ENCODE measurements at places on chromosomes 16 and 17.

DNA sequence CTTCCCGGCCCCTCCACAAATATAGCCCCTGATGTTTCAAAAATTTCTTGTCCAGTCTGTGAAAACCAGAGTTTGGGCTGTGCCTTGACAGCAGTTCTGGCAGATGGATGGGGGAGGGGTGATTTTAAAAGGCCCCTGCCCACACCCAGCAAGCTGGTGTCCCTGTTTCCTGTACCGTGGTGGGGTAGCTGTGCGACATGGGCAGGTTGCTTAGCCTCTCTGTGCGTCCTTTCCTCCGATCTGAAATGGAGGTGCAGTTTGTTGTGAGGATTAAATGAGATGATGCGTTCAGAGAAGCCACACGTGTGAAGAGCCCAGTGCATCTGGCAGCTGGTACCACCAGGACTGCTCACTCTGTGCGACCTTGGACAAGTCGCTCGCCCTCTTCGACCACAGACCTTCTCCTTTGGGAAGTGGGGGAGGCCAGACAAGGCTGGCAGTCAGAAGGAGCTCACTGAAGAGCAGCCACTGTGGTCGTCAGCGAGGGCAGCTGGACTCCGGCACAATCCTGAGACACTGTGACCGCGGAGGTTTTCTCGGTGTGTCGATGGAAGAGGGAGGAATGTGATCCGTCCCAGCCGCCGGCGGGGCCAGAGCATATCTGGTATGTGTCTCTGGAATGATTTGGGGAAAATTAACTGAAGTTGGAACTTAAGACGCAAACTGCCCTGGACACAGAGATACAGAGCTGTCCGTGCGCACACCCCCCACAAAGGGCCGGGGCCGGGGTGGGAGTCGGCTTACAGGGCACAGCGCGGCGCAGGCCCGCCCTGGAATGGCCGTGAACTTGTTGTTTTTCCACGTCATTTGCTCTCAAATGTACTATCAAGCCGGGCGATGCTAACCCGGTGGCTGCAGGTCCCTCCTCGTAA lies 721 bp upstream of the WFIKKN2 start:
- no peak for DNase-seq

DNA sequence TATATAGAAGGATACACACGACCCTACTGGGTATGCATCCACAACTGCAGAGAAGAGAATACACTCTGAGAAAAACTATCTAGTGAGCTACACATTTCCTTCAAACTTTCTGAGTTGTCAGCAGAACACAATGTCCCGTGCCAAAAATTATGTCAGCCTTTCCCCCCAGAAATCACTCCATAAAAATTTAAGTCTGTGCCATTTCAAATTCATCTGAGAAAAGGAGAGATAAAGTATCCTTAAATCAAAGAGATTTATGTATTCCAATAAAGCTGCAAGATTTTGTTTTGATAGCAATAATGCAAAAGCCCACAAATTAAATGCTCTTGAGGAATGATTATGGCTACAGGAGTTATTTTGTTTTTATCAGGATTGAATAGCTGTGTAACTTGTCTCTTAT lies 760.1 kb downstream of the CDH11 start:
- DNase-seq, result no peak

DNA sequence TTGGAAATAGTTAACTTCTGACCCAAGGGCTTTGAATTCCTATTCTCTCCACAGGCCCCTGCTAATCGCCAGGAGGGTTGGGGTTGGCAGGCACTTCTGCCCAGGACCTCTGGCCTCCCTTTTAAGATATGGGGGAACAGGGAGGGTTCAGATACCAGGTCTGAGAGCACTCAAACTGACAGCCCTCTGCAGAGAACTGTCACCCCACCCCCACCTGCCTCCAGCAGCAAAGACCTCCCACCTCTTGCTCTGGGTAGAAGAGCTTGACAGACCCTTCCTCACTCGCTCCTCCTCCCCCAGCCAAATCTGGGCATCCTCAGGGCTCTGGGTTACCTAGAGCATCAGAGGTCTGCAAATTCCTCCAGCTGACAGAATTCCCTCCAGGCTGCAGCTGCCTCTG lies 11.6 kb downstream of the CDH3 start:
- DNase-seq, result no peak

DNA sequence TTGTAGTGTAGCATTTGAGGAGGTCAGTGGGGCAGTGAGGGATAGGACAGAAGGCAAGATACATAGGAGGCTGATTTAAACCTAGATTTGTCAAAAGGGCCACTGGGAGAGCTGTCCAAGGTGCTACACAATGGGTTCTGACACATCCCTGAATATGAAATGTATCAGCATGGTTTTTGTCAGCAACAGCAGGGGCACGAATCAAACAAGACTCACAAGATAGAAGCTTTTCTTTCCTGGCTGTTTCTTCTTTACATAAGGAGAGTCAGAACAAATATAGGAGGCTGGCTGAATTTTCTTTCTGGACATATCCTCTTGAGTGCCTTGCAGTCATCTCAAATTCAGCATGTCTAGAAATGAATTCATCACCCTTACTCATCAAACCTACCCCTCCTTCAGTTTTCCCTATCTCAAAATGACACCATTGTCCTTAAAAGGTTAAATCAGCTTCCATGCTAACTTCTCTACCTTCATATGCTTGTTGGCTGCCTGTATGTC lies 130.5 kb downstream of the NPIPB5 start:
- DNase-seq, result peak; percentile 32

GRCh38 chr16:86241681-86242080 lies 268.6 kb upstream of the FOXF1 start:
- DNase-seq, result no peak

DNA sequence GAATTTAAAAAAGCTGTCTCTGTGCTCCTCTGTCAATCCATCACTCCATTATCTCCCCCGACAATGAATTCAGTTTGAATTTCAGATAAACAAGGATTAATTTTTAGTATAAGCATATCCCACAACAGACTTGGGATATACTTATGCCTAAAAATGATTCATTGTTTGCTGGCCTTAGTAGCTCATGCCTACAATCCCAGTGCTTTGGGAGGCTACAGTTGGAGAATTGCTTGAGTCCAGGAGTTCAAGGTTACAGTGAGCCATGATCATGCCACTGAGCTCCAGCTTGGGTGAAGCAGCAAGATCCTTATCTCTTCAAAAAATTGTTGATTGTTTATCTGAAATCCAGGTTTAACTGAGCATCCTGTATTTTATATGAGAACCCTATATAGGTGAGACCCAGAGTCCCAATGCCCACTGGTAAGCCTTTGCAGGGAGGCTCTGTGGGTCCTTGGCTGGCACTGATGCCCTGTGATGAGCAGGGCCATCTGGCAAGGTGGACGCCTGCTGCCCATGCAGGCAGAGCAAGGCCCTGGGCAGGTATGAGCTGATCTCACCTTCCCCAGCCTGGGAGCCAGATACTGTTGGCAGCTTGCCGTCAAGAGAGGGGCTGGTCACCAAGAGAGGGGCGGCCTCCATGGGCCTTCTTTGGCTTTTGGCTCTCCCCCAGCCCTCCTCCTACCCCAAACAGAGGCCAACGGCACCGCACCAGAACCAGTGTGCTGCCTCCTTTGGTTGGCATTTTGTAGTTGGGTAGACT lies 158.7 kb downstream of the SEC14L1 start:
- DNase-seq, result no peak

GRCh38 chr17:58270476-58271215 lies 10.1 kb downstream of the MPO start:
- DNase-seq, result no peak

- DNase-seq, result no peak
Observed at GRCh38 chr17:3980381-3981014, 16.3 kb upstream of the ATP2A3 start.

- DNase-seq, result no peak
Observed at GRCh38 chr16:4314532-4315185, 1.2 kb upstream of the GLIS2 start.

DNA sequence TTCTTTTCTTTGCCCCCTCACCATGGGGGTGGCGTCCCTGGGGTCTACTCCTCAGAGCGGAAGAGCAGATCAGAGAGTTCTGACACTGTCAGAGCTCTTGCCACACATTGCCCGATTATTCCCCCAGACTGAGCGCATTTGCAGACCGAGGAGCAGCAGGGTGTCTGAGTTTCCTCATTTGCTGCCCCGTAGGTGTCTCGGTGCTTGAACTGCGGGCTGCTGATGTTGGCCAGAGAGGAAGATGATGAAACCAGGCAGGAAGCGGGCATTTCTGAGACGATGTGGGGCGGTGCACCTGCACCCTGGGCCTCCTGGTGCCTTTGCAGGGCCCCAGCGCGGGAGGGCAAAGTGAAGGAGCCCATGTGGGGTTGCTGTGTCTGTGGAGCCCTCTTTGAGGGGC lies 55.2 kb downstream of the ARSG start:
- DNase-seq, result peak; percentile 91

GRCh38 chr17:3959295-3959899 lies 4.8 kb downstream of the ATP2A3 start:
- DNase-seq, result no peak

DNA sequence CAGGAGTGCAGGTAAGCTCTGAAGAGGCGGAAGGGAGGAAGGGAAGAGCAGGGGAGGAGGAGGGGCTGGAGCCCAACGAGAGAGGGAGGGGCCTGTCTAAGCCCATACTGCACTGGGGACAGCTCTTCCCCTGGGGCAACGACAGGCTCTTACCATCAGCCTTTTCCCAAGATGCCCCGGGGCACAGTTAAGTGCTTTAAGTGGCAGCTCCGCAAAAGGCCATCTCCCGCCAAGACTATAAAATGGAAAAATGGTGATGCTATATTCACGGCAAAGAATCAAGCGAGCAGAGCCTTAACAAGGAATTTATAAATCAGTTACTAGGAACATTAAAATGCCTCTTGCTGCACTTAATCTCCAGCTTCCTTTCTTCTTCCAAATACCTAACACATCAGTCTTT lies 110.2 kb upstream of the NLRP1 start:
- no peak for DNase-seq

DNA sequence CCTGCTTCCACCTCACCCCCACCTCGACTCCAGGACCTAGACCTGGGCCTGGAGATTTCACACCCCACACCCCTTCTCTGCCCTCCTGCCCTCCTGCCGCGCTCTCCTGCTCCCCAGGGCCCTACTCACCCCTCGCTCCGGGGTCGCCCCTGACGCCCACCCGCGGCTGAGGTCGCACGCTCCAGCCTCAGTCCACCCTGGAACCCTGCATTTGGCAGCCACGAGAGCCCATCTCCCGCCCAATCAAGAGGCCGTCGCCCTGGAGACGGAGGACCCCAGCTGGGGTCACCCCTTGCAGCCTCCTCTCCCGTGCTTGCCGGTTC lies 16.1 kb downstream of the TLE7 start:
- no peak for DNase-seq

DNA sequence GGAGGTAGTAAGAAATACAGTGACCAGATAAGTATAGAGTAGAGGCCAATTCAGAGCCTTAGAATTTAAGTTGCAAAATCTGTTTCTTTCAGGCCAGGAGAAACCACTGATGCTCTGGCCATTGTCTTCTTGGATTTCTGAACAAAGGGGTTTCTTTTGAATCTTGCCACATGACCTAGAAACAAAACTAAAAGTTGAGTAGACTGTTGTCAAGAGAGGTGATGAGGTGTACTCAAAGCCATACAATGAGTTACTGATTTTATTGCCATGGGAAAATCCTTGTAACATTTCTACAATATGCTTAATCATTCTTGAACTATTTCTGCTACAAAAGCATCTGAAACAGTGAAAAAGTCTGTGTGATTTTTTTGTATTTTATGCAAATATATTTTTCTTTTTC lies 881.3 kb downstream of the CDH11 start:
- no peak for DNase-seq

GRCh38 chr17:17892009-17892408 lies 55.2 kb upstream of the SREBF1 start:
- DNase-seq, result no peak

DNA sequence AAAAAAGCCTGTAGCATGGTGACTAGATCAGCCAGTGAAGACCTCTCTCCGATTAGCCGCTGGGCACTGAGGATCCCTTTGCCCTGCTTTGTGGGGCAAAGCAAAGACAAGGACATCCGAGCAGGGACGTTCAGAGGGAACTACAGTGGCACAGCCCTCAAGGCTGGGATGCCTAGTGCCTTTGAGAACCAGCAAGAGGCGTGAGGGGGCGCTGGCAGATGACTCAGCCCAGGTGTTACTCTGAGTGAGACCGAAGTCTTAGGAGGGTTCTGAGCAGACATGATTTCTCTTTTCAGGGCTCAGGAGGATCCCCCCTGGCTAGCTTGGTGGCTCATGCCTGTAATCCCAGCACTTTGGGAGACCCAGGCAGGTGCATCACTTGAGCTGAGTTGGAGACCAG lies 178.6 kb downstream of the CPPED1 start:
- DNase-seq, result no peak

- no peak for DNase-seq
Observed at GRCh38 chr16:46883353-46883689, 841 bp upstream of the GPT2 start.

DNA sequence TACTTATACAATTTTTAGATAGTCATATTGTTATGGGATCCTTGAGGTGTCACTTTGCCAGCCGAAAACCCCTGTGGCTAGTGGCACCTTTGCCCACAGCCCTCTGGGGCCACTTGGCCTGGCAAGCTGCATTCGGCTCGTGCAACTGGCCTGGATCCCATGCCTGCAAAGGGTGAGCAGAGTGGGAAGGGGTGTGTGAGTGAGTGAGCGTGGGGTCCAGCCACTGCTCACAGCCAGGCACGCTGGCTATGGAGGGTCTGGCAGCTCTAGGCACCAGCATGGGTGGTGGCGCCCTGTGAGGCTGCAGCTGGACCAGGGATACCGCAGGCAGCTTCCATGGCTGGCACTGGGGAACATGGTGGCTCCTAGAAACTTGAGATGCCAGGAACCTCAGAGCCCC lies 49.0 kb downstream of the ESRP2 start:
- no peak for DNase-seq

- no peak for DNase-seq
Observed at GRCh38 chr16:13902677-13903076, 17.3 kb upstream of the ERCC4 start.

DNA sequence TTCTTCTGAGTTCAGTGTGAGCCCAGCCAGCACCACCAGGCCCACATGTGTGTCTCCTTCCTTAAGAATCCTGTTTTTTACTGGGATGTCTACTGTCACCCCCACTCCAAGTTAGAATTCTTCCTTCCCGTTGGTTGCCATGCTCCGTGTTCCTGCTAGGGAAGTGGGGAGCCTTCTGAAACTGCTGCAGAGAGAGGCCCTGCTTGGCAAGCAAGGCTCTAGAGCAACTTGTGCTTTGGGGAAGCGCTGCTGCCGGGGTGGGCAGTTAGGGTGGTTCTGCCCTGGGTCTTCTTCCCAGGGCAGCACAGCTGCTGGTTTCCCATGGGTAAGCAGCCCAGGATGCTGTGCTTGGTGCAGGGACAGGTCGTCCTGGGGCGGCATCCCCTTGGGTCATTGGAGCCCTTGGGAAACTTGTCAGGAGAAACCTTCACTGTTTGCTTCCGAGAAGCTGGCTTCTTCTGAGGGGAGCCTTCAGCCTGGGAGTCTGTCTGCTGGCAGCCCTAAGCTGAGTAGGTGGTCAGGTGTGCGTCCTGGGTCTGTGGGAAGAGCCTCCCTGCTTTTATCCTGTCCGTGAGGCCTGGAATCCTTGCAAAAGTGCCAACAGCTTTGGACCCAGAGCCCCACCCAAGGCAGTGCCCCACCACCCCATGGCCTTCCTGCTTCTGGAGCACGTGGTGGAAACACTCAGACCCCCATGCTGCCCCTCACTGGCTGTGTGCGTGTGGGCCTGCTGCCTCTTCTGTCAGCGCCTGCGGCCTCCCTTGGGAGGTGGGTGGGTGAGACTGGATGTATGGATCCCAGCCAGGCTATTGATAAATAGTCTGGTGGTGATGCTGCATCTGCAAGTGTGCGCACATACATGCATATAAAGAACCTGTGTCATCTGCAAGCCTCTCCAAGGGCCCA lies 71.8 kb downstream of the PLD6 start:
- no peak for DNase-seq

- DNase-seq, result no peak
Observed at GRCh38 chr16:49504626-49505025, 131.0 kb downstream of the C16orf78 start.

GRCh38 chr17:66944351-66945146 lies 20.0 kb upstream of the CACNG4 start:
- no peak for DNase-seq
